ENCODE measurements at places on chromosomes 2 and 18.

- no peak for DNase-seq
Observed at GRCh38 chr2:60212181-60212945, 341.1 kb downstream of the BCL11A start.

DNA sequence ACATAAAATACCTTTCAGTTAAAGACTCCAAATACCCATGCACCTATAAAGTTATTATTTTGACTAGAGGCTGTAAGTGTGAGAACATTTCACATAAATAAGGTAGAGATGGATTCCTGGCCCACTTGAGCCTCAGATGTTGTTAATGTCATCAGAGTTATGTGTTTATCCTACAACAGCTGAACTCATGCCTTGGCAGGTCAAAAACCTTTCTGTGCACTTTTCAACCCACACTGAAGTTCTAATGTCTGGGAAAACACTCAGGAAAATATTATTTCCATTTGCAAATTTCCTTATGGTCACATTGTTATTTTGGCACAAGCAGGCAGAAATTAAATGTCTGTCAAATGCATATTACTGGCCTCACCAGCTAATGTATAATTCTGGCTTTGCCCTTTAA is 209.2 kb downstream of the LNPK start:
- DNase-seq: no peak

DNA sequence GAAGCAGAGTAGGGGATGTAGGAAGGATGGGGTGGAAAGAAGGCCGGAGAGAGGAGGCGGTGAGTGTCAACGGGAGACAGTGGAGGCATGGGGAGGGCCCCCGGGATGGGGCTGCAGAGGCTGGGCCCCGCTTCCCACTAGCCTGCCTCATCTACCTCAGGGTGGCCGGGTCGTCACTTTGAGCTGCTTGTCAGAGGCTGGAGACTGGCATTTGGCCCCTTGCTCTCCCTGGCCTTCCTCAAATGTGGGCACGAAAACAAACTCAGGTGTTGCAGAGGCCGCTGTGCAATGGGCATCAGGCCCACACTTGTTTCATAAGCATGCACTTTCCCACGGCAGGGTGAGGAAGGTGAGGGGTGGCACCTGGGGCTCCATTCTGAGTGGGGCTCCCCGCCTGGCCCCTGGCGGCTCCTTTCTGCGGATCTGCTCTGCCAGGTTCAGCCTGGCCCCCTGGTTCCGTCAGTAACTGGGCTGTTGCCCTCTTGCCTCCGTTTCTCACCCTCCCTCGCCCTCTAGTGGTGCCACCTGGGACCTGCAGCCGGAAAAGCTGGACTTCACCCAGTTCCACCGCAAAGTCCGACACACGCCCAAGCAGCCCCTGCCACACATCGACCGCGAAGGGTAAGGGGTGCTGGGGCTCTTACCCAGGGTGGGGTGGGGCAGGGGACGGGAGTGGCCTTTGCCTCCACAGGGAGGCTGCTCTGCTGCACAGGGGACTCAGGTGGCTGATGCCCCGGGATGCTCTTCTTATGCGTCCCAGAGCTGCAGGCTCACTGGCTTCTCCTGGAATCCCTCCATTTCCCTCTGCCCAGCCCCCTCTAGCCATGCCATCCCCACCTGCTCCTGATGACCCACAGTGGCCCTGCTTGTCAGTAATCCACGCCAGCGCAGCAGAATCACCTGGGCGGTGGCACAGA is 125.4 kb downstream of the CTIF start:
- peak; percentile 19 for DNase-seq

- DNase-seq: no peak
Observed at GRCh38 chr18:23337599-23338444, 115.3 kb upstream of the RIOK3 start.

DNA sequence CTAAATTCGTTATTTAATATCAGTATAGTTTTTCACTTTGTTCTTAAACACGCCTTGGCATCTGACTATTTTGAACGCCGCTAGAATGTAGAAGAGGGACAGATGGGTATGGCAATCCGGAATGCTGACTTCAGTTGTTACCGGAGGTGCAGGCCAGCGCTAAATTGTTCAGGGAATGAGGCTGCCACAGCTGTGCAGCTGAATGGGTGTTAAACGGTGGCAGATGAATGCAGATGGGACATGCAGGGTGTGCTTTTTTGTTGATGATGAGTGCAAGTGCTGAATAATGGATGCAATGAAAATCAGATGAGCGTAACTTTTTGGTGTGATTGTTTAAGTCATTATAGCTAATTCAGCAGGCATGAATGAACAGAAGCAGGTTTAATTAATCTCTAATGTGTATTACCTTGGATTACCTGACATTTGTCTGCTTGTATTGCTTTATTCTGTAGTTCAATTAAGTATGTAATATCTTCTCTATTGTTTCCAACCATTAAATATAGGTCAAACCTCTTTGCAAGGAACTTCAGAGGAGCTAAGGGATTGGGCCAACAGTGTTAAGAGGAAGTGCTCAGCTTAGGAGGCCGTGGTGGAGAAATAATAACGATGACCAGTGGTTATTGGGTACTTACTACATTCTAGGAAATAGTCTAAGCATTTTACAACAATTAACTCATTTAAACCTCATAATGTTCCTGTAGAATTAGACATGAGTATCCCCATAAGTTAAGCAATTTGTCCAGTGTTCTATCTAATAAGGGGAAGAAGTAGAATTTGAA is 11.9 kb upstream of the CREG2 start:
- DNase-seq: no peak

GRCh38 chr2:183079139-183079775 is 710 bp downstream of the DUSP19 start:
- no peak for DNase-seq

DNA sequence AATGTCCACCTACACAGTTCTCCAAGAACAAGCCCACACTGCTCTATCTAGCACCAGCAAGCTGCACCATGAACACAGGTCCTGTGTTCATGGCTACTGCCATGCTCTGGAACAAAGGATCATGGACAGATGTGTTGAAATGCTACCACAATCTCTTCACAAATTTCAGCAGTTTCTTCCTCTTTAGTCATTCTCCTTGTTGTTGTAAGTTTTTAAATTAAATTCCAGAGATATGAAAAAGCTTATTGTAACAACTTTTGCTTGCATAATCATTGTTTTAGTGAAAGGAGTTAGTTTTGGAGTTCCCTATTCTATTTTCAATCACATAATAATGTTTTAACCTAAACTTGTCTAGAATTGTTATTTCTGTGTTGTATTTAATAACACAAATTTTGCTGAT is 17.2 kb upstream of the NAPG start:
- no peak for DNase-seq

DNA sequence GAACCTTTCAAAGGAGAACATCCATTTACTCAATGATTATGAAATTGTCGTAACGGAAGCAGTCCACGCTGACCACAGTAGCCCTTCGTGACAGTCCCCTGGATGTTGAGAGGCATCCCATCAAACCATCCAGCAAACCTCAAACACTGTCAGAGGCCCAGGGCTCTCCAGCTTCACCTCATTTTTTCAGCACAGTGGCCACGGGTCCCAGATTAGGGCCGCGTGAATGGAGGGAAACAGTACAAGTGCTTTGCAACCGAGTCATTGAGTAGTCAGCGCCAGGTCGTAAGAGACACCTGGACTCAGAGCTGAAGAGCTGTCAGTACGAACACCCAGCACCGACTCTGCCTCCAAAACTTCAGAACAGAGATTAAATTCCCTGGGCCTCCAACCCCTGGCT is 552.5 kb upstream of the SALL3 start:
- no peak for DNase-seq

DNA sequence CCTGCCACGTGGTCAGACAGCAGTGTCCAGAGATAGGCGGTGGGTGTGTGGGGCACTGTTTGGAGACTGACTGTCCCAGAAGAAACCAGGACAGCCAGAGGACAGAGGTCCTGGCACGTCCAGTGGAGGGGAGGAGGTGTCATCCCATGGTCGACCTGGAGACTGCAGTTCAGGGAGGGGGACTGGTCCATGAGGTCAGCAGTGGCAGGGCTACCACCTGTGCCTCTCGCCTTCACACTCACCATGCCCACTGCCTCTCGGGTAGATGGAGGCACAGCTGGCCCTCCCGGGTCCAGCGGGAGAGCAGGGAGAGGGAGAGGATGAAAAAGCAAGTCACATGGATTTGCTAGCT is 53.9 kb downstream of the INHBB start:
- no peak for DNase-seq

- no peak for DNase-seq
Observed at GRCh38 chr2:219116776-219117646, 43.6 kb downstream of the NHEJ1 start.

Data from stimulated activated naive CD4-positive, alpha-beta T cell treated with Interleukin-2 at 50 U/mL for 16 hours (primary cell).